ENCODE measurements at places on chromosomes 6 and 20.

- DNase-seq: no peak
Measured at GRCh38 chr20:24350923-24351368, 118.5 kb upstream of the SYNDIG1 start.

DNA sequence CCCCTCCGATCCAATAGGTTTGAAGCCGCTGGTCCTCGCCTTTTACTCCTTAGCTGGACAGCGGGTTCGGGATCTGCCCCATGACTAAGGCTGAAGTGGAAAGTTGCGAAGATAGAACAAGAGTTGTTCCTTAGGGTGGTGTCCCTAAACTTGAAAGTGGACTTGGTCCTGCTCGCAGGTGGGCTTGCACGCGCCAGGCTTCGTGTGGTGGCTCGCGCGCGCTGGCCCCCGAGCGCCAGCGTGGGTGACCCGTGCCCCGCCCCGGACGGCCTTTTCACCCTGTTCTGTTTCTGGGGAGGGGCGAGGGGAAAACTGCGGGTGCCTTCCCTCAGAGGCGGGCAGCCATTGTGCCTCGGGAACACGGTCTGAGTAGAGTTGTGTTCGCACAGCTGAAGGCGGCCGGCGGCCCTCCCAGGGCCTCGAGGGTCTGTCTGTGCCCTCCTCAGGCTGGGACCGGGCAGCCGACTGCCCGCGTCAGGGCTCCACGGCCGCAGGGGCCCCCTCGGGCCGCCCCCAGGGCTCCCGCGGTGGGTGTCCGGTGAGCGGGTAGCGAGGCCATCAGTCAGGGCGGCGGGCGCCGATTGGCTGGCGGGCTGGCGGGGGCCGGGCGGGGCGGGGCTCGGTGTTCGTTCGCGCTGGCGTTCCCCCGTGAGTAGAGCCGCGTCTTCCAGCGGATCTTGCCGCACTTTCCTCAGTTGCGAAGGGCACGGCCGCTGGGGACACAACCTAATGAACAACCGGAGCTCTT lies 33.0 kb downstream of the RREB1 start:
- DNase-seq: no peak

GRCh38 chr6:111124406-111124805 lies 37.1 kb downstream of the SLC16A10 start:
- DNase-seq: no peak

DNA sequence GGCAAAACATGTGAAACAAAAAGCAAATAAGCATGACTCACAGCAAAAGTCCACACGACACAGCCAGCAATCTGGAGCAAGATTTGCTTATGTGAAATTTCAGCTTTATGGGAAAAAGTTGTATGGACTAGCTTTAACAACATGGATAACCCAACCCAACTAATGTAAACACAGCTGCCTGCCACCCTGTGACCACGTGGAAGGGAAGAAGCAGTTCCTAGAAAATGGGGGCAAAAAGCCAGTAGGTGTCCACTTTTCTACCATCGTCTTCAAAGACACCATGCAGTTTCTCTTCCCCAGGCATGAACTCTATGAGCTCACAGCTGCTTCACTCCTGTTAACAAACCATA lies 425.4 kb upstream of the RNF217 start:
- DNase-seq: no peak

- no peak for DNase-seq
Measured at GRCh38 chr20:62804627-62805154, at the start of gene OGFR. TSS of gene OGFR (plus strand) at chr20:62804835. CDS start at chr20:62804860, 25 bp downstream.

DNA sequence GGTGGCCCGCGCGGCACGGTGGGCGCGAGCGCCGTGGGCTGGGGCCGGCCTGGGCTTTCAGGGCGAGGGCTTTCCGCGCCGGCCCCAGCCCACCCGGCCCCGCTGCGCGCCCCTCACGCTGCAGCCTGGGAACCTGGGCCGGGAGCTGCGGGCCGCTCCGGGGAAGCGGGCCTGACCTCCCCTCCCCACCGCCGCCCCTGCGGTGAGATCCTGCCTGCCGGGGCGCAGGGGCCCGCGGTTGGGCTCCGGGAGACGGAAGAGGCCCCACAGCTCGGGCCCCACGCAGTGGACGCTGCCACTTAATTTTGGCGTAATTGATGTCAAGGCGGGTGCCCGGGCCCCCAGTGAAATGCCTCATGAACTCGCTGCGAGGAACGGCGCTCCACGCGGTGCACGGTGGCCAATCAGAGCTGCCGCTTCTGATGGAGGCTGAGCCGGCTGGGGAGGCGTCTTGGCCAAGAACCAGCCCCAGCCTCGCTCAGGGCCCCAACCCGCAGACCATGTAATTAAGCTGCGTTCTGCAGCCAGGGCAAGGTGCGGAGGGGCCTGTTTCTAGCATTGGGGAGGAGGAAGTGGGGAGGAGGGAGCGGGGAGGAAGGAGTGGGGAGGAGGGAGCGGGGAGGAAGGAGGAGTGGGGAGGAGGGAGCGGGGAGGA lies 96.1 kb upstream of the BHLHE23 start:
- no peak for DNase-seq

DNA sequence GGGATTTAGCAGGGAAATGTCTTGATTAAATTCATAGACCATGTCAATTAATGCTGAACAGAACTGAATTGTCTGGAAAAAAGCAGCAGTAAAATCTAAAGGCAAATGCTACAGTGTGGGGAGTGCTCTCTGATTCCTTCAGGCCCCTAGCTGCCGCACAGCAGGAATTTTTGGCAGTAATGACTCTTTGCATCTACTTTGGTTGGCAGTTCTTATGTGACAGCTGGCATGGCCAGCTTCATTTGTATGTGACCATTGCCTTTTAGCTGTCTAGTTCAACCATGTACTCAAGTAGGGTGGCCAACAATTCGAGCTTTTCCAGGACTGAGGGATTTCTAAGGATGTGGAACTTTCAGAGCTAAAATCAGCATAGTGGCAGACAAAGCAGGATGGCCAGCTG lies 499.1 kb upstream of the MAN1A1 start:
- DNase-seq: no peak

DNA sequence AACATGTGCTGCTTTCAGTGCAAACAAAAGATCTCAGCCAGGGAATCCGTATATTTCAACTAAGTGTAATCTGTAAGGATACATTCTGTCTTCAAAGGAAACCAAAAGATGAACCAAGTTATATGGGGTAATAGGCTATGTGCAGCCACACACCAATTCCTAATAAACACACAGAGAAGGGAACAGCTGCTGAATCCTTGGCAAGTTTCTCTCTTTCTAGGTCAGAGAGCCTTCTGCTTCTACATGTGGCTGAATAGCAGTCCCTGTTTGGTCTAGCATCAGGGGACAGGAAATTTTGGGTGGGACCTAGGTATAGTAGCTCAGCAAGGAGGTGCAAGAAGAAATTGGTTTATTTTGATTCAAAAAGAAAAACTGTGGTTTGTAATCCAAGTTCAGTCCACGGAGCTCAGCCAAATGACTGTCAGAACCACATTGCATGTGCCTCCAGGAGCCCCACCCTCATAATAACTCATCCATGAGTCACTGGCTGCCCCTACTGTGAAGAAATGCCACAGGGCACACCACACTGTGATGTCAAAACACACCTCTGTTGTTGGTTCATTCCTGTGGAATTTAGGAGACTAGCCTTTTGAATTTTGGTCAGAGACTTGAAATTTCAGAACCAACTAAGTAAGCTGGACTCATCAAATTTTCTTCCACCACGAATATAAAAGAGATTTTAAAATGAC lies 21.1 kb downstream of the SPTLC3 start:
- peak; percentile 99 for DNase-seq

DNA sequence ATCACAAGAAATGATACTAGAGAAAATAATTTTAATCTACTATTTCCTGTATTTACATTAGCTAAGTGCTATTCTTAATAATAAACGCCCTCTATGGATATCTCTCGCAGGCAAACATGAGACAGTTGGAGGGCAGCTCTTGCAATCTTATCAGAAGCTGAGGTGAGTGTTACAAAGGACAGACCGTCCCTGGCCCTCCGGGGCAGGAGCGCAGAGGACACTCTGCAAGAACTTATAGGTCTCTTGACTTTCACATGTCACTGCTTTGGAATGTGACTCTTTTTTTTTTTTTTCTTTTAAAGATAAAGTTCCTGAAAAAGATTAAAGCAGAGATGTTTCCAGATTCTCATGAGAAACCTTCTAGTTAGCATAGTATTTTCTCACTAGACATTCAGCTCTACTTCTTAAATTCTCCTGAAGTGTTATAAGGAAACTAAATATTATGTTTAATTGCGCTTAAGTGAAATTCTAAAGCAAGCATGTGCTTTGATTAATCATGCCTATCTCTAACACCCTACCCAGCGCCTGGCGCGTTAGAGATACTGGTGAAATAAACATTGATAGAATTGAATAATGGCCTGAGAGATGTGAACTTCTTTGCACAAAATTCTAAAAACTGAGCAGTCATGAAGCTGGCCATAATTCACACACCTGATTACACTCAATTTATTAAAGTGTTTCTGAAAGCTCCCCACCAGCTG lies 57.4 kb downstream of the SYTL3 start:
- DNase-seq: peak; percentile 43

GRCh38 chr6:161168281-161168891 lies 105.5 kb downstream of the AGPAT4 start:
- DNase-seq: peak; percentile 43

- no peak for DNase-seq
Measured at GRCh38 chr20:34985461-34986310, 30.0 kb downstream of the MYH7B start.

DNA sequence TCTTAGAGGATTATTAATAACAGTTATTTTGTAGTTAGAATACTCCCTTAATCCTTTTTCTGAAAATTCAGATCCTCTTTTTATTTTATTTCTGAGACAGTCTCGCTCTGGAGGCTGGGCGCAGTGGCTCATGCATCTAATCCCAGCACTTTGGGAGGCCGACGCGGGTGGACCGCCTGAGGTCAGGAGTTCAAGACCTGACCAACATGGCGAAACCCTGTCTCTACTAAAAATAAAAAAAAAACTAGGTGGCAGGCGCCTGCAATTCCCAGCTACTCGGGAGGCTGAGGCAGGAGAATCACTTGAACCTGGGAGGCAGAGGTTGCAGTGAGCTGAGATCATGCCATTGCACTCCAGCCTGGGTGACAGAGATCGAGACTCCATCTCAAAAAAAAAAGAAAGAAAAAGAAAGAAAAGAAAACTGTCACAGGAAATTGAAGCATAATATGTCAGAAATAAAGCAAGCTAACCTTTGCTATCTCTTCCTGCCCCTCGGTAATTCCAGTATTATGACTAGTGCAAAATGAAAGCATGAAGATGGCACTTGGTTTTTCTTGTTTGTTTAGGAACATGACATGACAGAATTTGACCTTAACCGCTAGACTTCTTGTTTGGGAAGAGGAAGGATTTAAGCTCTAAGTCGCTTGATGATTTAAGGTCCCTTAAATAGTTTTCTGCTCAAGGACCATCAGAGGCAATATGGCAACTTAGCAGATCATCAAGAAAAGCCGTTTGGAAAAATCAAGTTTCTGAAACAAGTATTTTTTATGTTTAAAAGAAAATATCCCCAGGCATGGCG lies 1.8 kb upstream of the RBM39 start:
- DNase-seq: no peak

DNA sequence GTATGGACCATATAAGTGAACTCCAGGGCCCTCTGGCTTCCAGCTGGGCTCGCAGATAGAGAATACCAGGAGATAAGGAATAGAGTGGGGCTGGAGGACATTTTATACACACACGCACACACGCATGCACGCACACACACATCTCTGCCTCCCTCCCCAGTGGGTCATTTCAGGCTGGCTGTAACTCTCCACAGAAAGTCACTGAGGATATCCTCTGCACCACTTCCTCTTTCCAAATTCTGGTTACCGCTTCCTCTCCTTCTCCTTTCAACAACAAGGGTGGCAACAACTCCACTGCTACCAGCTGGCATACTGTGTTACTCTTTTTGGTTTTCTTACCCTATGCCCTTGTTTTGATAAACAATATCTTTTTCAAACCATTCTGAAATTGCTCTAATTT lies 280.2 kb downstream of the COL12A1 start:
- DNase-seq: no peak

DNA sequence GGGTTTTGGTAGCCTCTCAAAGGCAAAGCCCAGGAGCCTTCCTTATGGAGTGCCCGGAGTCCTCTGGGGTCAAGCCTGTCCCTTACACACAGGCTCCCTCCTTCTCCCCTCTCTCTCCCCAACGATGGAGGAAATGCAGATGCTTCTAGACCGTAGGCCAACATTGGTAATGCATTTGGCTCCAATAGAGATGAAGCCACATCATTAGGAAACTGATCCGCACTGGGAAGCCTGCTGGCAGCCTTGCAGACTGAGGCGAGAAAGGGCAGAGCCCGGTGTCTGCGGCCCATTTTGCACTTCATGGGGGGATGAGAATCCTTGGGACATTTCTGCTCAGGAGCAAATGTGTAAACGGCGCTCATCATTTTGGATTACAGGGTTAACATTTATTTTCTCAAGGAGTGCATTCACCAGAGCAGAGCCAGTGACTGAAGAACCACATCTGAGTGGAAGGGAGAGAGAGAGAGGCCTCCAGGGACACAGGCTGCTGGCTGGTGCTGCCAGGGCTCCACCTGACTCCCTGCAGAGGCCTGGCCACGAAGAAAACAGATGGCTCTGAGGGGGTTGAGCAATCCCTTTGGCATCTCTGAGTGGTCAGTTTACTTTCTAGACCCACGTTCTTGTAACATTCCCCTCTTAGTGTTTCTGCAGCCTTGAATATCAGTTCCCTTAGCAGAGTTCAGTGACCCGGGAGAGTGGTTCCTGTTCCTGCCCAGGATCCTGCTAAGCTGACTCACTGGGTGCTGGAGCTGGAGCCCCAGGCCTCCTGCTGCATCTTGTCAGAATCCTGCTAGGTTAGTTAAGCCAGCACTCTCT lies 4.4 kb upstream of the CST3 start:
- peak; percentile 75 for DNase-seq

- no peak for DNase-seq
Measured at GRCh38 chr20:60202046-60202445, 243.8 kb downstream of the CDH26 start.

DNA sequence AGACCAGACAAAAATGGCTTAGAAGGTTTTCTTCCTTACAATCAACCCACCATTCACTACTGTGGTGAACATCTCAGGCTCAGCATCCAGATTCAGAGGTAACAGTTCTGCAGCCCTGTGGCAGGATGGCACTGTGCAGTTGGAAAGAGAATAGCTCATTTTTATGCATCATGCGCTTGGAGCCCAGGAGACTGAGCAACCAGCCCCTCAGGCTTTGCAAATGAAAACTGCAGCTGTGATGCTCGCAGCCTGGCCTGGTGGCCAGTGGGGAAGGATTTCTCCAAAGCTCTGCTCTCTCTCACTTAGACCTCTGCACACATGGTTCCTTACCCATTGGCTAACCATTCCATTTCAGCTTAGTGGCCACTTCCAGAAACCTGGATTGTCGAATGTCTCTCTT lies 45.8 kb downstream of the GABRR2 start:
- no peak for DNase-seq

GRCh38 chr6:150371356-150371755 lies 2.5 kb downstream of the IYD start:
- DNase-seq: no peak

- DNase-seq: no peak
Measured at GRCh38 chr6:4084444-4085331, 5.8 kb upstream of the FAM217A start.
